ENCODE measurements at places on chromosomes 7 and 10. TPM values are rescaled to one million over a fixed set of nuclear protein-coding genes. Genes with fewer than 3 reads are reported as not detected.

ITPRID1 gene
- 0.17 TPM for total RNA-seq

- no peak overlapping the region for H3K4me3 ChIP-seq
- peak; percentile 68 for DNase-seq
- no peaks in the 10 kb centered on the region for H3K4me1 ChIP-seq
Measured at GRCh38 chr7:107874605-107875446, 16.2 kb upstream of the DLD start.

EEF1AKMT2 gene
- total RNA-seq = 20.5 TPM

UPK3BL2 gene
- total RNA-seq = 33.5 TPM

- H3K36me3 ChIP-seq = no peaks in the 10 kb centered on the region
- no peak for DNase-seq
- H3K4me3 ChIP-seq = no peak overlapping the region
- no peaks in the 10 kb centered on the region for H3K4me1 ChIP-seq
- no peaks in the 10 kb centered on the region for H3K27me3 ChIP-seq
Measured at GRCh38 chr7:123131140-123131539, 68.6 kb downstream of the SLC13A1 start.

SEMA4G gene
- 24.2 TPM for total RNA-seq

OR6B1 gene
- total RNA-seq = not detected

AKR1C4 gene
- total RNA-seq = not detected

CDC14C gene
- total RNA-seq = not detected

ABCB1 gene
- 9.2 TPM for total RNA-seq

- H3K36me3 ChIP-seq = no peaks in the 10 kb centered on the region
- H3K4me3 ChIP-seq = no peak overlapping the region
- H3K27me3 ChIP-seq = no peaks in the 10 kb centered on the region
- H3K4me1 ChIP-seq = no peaks in the 10 kb centered on the region
Measured at GRCh38 chr10:125248489-125248888, 88.1 kb upstream of the CTBP2 start.

PTPRN2 gene
- total RNA-seq = 26.1 TPM

MYO3A gene
- total RNA-seq = 5.2 TPM

GRCh38 chr10:114933588-114933987 lies 4.4 kb upstream of the TRUB1 start:
- H3K36me3 ChIP-seq = no peaks in the 10 kb centered on the region
- H3K27me3 ChIP-seq = no peaks in the 10 kb centered on the region
- no peak overlapping the region for H3K4me3 ChIP-seq

PSTK gene
- 5.1 TPM for total RNA-seq

COPG2 gene
- total RNA-seq = 15.3 TPM

AKR1C2 gene
- 8.2 TPM for total RNA-seq

- H3K27me3 ChIP-seq = no peaks in the 10 kb centered on the region
- no peak for DNase-seq
- H3K36me3 ChIP-seq = no peaks in the 10 kb centered on the region
- no peak overlapping the region for H3K4me3 ChIP-seq
- no peak overlapping the region for H3K27ac ChIP-seq
Measured at GRCh38 chr10:50585921-50586739, 37.6 kb downstream of the SGMS1 start.

OR6V1 gene
- total RNA-seq = not detected

DNA sequence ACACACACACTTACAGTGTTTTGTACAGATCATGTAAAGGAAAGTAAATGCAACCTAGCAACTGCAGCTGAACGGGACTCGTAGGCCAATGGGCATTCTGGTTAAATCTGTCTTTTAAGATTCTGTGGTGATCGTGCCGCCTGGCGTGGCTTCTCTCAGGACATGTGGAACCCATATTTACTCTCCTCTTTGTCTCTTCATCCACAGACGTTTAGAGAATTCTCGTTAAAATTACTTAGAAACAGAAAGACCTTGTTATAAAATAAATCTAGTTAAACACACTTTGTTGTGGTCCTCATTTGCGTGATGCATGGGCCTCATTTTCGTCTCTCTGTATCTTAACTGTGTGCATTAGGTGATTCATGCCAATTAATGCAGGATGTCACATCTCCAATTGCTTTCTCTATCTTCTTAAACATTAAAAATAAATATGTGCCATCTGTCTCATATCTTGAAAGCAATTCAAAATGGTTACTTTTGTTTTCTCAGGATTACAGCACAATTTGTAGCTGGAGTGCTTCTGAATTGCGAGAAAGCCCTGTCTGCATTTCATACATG lies 11.5 kb downstream of the KLF6 start:
- no peak overlapping the region for H3K4me3 ChIP-seq
- no peak for DNase-seq
- no peaks in the 10 kb centered on the region for H3K27me3 ChIP-seq
- no peaks in the 10 kb centered on the region for H3K4me1 ChIP-seq
- no peak overlapping the region for H3K27ac ChIP-seq

DNA sequence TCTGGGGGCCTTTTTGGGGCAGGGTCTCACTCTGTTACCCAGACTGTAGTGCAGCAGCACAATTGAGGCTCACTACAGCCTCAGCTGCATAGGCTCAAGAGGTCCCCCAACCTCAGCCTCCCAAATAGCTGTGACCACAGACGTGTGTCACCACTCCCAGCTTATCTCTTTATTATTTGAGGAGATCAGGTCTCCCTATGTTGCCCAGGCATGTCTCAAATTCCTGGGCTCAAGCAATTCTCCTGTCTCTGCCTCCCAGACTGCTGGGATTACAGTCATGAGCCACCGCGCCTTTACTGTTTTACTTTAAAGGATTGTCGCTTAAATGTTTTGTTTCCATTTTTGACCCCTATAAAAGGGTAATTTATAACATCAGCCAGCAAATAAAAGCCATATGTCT lies 502.6 kb upstream of the AUTS2 start:
- no peak overlapping the region for H3K4me3 ChIP-seq
- H3K4me1 ChIP-seq = no peaks in the 10 kb centered on the region
- H3K27ac ChIP-seq = no peak overlapping the region
- no peaks in the 10 kb centered on the region for H3K27me3 ChIP-seq
- DNase-seq = no peak
- no peaks in the 10 kb centered on the region for H3K36me3 ChIP-seq

DNA sequence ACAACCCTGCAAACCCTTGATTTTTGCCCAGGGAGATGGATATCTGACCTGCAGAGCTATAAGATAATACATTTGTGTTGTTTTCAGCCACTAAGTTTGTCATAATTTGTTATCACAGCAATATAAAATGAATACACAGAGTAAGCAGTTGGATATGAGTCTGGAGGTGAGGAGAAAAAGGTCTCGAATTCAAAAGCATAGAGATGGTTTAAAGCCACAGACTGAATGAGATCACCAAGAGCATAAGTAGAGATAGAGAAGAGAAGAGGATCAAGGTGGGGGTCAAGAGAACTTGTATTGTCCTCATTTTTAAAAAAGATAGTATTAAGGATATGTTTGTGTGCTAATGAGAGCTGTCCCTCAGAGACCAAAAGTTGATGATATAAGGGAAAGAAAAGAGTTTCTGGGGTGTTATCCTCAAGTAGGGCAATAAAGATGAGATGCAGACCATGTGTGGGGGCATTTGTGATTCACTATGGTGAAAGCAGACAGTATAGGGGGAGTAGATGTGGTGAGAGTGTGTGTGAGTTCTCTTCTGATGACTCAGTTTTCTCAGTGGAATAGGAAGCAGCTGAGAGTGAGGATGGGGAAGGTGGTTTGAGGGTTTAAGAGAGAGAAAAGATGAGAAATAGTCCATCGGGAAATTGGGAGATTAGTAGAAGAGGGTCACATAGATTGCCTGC lies 25.8 kb upstream of the PCGF5 start:
- H3K4me1 ChIP-seq = no peaks in the 10 kb centered on the region
- H3K4me3 ChIP-seq = no peak overlapping the region
- no peaks in the 10 kb centered on the region for H3K27me3 ChIP-seq
- DNase-seq = no peak
- H3K27ac ChIP-seq = no peak overlapping the region

DNA sequence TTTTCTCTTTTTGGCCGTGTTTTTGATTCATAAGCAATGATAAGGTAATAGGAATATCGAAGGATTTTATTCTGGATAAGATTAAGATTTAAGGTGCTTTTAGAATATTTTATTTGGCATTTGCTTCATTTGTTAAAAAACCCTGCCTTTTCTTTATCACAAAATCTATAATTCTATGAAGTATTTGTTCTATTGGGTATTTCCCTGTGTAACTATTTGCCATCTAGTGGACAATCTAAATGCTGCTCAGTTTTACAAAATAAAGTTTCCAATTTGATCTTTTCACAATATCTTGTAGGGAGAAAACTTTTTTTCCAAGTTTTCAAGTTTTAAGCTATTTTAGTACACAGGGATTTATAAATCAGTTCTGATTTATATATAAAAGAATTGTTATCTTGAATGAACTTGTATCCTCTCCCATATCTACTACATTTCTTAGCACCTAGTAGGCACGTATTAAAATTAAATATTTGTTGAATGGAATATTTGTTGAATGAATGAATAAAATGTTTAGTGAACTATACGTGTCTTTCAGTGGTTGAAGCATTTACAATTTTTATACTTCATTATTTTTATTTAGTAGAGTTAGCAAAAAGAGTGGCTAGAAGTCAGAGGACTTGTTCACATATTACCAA lies 26.5 kb downstream of the ANKRD7 start:
- H3K27ac ChIP-seq = no peak overlapping the region
- no peak for DNase-seq
- no peaks in the 10 kb centered on the region for H3K27me3 ChIP-seq
- no peaks in the 10 kb centered on the region for H3K36me3 ChIP-seq
- no peak overlapping the region for H3K4me3 ChIP-seq

GRCh38 chr10:63227207-63227895 lies 94.2 kb downstream of the NRBF2 start:
- H3K27ac ChIP-seq = no peak overlapping the region
- H3K4me3 ChIP-seq = no peak overlapping the region
- DNase-seq = no peak
- no peaks in the 10 kb centered on the region for H3K27me3 ChIP-seq
- no peaks in the 10 kb centered on the region for H3K36me3 ChIP-seq

VSTM4 gene
- total RNA-seq = 6.9 TPM

- H3K4me1 ChIP-seq = no peaks in the 10 kb centered on the region
- no peak overlapping the region for H3K27ac ChIP-seq
- H3K27me3 ChIP-seq = no peaks in the 10 kb centered on the region
- no peak for DNase-seq
Measured at GRCh38 chr7:7207876-7208275, 25.5 kb downstream of the C1GALT1 start.

DNA sequence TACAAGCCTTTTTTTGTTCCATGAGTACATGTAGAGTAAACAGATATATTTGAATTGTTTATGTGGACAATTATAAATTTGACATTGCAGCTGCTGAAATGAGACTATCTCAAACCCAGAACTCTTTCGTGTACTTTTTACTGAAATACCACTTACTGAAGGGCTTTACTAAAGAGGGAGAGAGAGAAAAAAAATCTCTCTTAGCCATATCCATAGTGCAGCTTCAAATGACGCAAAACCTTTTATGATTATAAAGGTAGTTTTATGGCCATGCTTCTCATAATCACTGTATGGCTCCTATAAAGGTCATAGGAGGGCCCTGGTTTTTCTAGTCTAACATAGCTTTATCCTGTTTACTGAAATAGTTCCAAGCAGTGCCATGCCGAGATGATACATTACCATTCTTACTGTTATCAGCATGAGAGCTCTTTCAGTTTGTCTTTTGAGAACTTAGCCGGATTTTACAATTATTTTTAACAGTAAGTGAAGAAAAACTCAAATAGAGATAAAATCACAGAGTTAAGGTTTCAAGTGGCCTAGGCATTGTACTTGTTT lies 35.1 kb downstream of the KCND2 start:
- H3K36me3 ChIP-seq = no peaks in the 10 kb centered on the region
- no peaks in the 10 kb centered on the region for H3K27me3 ChIP-seq
- no peak overlapping the region for H3K4me3 ChIP-seq
- DNase-seq = no peak
- no peaks in the 10 kb centered on the region for H3K4me1 ChIP-seq
- H3K27ac ChIP-seq = no peak overlapping the region

DNA sequence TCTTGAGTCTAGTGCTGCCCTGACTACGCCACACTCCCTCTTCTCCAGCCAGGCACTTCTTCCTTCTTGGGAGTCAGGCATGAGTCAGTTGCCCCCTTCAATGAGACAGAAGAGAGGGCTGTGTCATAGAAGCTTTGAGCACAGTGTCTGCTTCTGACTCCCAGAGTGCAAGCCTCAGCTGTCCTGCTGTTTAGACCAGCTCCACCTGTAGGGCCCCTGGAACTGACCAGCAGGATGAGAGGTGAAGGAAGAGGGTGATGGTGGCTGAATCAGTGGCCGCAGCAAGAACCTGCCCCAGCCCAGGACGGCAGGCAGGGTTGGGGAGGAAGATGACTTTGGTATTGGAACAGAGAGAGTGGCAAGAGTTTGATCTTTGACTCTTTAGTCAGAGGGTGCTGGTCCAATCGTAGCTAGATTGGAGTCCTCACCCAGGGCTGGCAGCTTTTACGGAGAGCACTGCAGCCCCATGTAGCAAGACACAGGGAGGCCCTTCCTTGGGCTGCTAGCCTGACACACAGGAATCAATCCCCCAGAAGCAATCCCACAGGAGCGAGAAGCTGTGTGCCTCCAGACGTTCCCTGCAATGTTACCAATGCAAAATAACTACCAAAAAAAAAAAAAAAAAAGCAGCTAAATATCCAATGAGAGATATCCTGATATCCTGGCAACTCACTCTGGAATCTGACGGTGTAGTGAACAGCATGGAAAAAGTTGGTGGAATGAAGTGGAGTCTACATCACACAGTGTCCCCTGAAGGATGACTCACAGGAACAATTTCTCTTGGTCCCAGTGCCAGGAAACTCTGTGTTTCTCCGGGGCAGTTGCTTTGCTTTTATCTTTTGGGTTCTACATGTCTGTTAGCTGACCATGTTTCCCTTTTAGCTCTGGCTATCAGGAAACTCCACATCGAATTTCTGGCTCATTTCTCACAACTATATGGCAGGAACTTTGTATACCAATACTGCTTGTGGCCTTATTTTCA lies 6.9 kb downstream of the C10orf62 start:
- H3K36me3 ChIP-seq = no peaks in the 10 kb centered on the region
- DNase-seq = peak; percentile 34
- no peaks in the 10 kb centered on the region for H3K27me3 ChIP-seq
- peak overlapping the region; percentile 55 for H3K27ac ChIP-seq

GRCh38 chr10:52889611-52890010 lies 117.0 kb upstream of the MBL2 start:
- no peaks in the 10 kb centered on the region for H3K4me1 ChIP-seq
- DNase-seq = no peak
- H3K36me3 ChIP-seq = no peaks in the 10 kb centered on the region
- H3K27ac ChIP-seq = no peak overlapping the region

- no peaks in the 10 kb centered on the region for H3K4me1 ChIP-seq
- no peak for DNase-seq
- H3K27me3 ChIP-seq = no peaks in the 10 kb centered on the region
- no peak overlapping the region for H3K27ac ChIP-seq
- H3K36me3 ChIP-seq = no peaks in the 10 kb centered on the region
Measured at GRCh38 chr10:106897719-106898118, 266.8 kb downstream of the SORCS1 start.

CNPY1 gene
- total RNA-seq = not detected

ANKMY2 gene
- 16.4 TPM for total RNA-seq

DNA sequence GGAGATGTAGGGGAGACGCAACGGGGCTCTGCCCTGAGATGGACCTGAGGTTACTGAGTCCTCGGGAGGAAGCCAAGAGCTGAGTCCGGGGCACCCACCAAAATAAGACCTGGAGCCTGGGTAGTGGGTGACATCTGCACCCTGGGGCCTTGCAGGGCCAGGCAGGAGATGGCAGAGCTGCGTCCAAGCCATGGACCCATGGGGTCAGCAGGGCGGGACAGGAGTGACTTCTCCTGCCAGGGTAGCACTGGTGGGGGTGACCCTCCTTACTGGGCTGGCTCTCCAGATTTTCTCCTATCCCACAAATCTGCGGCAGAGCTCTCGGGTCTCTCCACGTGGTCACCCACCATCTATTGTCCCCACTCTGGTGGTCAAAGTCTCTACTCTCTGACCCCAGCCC lies 2.1 kb downstream of the GHRHR start:
- H3K27ac ChIP-seq = no peak overlapping the region
- H3K36me3 ChIP-seq = no peaks in the 10 kb centered on the region
- H3K4me3 ChIP-seq = no peak overlapping the region
- H3K27me3 ChIP-seq = no peaks in the 10 kb centered on the region
